Pancreas (tissue), 10 donors: ENCODE measurements at places on chromosomes 16 and 17.

DNA sequence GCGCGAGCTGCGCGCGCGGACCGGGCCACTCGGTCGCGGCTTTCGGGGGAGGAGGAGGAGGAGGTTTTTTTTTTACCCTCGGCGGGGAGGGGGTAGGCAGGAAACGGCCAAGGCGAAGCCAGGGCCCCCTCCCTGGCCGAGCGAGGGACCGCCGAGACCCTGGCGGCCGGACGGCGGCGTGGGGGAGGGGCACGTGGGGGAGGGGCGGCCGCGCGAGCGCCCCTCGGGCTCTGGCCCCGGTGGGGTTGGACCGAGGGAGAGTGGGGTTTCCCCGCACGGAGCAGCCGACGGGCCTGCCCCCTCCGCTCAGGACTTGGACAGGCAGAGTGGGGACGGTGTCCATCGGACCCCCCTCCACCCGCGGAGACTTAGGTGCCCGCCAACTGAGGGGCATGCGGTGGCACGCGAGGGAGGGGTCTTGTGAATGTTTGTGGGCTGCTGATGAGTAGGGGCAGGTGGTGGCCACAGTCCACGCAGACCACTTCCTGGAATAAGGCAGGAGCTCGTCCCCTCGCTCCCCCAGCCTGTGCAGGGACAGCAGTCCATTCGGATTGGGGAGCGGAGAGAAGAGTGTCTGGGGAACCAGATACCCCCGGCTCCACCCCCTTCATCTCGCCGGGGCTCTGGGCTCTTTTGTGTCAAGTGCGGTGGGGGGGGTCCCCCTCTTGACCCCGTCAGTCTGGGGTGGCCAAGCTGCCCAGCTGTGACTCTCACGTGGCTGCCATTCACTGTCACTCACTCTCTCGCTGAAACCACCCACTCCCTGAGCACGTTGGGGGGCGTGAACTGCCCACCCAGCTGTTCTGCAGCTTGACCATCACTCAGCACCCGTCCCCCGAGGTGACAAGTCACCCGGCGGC lies 3.0 kb upstream of the CHD3 start:
- DNase-seq: peak; percentile 51
- H3K27me3 ChIP-seq: no peaks in the 10 kb centered on the region
- peak overlapping the region; percentile 80 for H3K27ac ChIP-seq
- no peaks in the 10 kb centered on the region for H3K36me3 ChIP-seq
- H3K4me1 ChIP-seq: peaks cover 25% of the 10 kb centered on the region

DNA sequence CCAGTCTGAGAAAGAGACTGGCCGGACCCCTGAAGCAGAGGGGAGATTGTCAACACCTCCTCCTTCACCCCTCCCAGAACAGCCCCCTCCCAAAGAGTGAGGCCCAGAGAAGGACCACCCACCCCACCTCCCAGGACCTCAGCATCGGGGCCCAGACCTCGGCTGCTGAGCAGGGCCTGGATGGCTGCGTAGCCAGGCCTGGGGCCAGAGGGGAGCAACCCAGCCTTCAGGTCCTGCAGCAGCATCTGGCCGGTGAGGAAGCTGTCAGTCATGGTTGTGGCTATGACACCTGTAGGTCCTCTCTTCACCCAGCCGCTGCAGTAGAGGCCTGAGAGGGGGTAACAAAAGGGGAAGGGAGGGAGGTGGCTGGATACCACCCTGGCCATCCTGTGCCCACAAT lies 3.2 kb upstream of the GRIN2C start:
- DNase-seq: no peak
- no peaks in the 10 kb centered on the region for H3K36me3 ChIP-seq
- no peak overlapping the region for H3K27ac ChIP-seq
- H3K4me1 ChIP-seq: no peaks in the 10 kb centered on the region
- no peaks in the 10 kb centered on the region for H3K27me3 ChIP-seq

DNA sequence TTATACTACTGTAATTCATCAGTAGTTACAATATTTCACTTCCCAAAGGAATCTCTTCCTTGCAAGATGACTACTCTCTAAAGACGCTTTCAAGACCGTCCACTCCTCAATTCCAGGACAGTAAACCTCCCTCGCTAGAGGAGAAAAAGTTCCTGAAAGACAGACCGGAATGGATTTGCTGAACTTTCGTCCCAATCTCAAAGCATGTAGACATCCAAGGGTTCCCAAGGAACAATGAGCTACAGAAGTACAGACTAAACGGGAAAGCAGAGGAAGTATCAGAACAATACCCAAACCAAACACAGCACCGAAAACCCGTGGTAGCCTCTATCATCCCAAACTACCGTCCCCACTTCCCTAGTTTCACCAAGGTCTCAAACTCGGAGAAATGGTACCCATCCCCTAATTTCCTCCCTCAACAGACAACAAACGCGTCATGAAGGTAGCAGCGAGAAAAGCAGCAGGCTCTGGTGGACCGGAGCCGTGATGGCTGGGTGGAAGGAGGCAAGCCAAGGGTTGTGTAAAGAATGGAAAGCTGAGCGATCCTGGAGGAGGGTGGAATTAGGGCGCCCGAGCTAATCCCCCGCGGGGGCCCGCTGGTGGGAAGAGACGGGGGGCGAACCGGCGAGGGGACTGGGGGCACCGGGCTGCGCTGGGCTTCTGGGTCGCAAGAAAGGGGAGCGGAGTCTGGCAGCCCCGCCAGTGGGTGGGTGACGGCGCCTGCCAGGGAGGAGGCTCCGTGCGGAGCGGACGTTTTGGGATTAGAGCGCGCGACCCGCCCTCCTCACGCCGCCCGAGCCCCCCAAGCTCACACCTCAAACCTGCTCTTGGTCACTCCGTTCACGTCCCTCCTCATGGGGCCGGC lies 647 bp downstream of the FBXL20 start:
- no peaks in the 10 kb centered on the region for H3K36me3 ChIP-seq
- peak overlapping the region; percentile 99 for H3K4me3 ChIP-seq
- DNase-seq: peak; percentile 31
- no peaks in the 10 kb centered on the region for H3K27me3 ChIP-seq

- no peak for DNase-seq
- no peak within 1 kb of the TSS for H3K27ac ChIP-seq
- H3K36me3 ChIP-seq: no peaks in the 10 kb centered on the region
- H3K4me3 ChIP-seq: peak within 1 kb of the TSS; percentile 26
- H3K4me1 ChIP-seq: peaks cover 12% of the 10 kb centered on the region
Measured at GRCh38 chr17:48626245-48627117, at the start of gene HOXB9. Gene HOXB9 (minus strand): TSS chr17:48626358. CDS start chr17:48626269, 89 bp downstream.

DNA sequence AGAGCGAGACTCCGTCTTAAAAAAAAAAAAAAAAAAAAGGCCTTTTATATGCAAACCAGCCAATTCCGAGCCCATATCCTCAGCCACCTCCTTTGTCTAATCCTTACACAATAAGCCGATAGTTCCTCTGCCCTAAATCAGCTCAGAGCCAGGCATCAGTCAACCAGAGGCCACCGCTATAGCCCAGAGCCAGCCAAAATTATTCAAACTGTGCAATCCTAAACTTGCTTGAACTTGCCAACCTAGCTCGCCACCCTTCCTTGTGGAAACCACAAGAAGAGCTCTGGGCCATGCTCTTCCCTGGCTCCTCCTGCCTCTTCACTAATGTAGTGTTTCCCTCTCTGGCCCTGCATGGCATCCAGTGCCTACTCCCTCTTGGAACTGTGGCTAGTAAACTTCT lies 17.7 kb downstream of the ITGAL start:
- no peaks in the 10 kb centered on the region for H3K27me3 ChIP-seq
- H3K27ac ChIP-seq: no peak overlapping the region
- no peaks in the 10 kb centered on the region for H3K36me3 ChIP-seq
- H3K4me3 ChIP-seq: no peak overlapping the region
- H3K4me1 ChIP-seq: no peaks in the 10 kb centered on the region

DNA sequence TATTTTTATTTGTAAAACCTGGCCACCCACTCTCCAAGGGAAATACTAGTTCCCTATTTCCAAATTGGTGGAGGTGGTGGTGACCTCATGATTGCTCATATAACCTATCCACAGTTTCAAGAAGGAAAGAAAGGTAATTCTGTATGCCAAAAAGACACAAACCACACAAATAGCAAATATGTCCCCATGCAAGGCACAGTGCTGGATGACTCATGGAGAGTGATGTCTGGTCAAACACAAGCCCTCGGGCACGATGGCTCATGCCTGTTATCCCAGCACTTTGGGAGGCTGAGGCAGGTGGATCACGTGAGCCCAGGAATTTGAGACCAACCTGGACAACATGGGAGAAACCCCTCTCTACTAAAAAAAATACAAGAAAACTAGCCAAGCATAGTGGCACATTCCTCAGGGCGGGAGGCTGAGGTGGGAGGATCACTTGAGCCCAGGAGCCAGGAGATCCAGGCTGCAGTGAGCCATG lies 64.2 kb downstream of the GNA13 start:
- H3K4me3 ChIP-seq: no peak overlapping the region
- no peak for DNase-seq
- no peaks in the 10 kb centered on the region for H3K27me3 ChIP-seq

- H3K36me3 ChIP-seq: no peaks in the 10 kb centered on the region
- no peaks in the 10 kb centered on the region for H3K4me1 ChIP-seq
- no peak overlapping the region for H3K27ac ChIP-seq
- H3K4me3 ChIP-seq: no peak overlapping the region
- DNase-seq: no peak
- H3K27me3 ChIP-seq: no peaks in the 10 kb centered on the region
Measured at GRCh38 chr17:81462506-81463125, 50.0 kb downstream of the ACTG1 start.

DNA sequence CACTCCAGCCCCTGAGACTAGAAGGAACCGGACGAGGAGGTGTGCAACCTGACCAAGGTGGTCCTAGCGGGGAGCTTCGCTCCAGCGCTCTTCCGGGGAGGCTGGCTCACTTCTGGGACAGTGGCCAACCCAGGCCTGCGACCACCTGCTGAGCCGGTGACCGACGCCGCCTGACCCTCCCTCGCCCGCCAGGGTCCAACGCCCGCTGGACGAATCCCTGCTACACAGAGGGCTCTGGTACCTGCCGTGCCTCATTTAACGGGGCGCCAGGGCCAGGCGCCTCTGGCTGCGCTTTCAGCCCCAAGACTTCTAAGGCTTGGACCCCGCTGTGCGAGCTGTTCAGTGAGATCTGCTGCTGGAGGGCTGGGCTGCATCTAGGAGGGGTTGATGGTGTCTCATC lies 99.5 kb upstream of the KCNJ18 start:
- no peak for DNase-seq
- H3K36me3 ChIP-seq: no peaks in the 10 kb centered on the region
- H3K4me3 ChIP-seq: no peak overlapping the region
- no peak overlapping the region for H3K27ac ChIP-seq
- no peaks in the 10 kb centered on the region for H3K4me1 ChIP-seq
- no peaks in the 10 kb centered on the region for H3K27me3 ChIP-seq

DNA sequence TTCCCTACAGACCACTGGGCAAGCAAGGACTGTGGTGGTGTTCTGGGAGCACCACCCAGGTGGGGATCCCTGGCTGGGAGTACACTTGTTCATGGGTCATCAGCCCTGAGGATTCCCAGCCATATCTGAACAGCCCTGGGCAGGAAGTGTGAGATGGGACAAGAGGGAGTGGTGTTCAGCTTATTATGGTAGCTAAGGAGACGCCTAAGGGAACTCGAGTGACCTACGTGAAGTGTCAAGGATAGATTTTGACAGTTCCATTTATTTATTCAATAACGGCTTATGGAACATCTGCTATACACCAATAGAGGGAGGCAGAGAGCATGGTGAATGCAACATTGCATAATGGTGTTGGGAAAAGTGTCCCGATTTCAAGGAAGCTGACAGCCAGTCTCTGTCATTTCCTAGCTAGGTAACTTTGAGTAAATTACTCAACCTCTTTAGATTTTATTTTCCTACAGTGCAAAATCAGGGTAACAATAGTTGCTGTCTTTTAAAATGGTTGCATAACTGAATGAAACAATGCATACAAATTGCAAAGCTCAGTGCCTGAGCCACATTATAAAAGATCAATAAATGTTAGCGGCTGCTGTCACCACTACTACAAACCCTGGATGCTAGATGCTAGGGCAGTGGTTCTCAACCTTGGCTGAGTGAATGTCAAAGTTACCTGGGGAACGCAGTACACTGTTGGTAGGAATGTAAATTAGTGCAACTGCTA lies 534.1 kb downstream of the GRIN2A start:
- peak; percentile 17 for DNase-seq
- no peak overlapping the region for H3K4me3 ChIP-seq
- no peaks in the 10 kb centered on the region for H3K4me1 ChIP-seq

DNA sequence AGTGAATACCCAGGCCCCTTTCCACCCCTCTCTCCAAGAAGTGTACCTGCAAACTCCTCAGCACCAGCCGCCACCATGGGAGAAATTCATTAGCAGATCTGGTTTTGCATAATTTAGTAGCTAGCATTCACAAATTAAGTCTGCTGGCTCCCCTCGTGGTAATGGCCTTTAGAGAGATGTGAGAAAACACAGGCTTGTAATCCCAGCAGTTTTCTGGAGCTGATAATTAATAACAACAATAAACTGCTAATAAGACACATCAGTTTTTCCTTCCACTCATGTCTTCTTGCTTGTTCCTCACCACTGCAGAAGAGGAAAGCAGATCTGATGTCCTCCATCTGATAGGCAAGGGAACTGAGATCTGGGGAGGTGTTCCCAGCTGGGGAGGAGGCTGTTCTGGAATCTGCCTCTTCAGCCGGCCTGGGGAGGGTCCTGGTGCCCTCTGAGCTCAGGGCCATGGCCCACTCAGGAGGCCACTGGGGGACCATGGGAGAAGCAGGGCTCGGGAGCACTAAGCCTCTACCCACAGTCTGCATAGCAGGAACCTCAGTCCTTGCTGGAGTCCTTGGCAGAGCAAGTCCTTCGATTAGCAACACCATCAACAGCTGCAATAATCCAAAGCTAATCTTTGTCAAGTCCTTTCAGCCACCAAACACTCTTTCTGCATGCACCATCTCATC lies 74.2 kb upstream of the DNAJA2 start:
- no peaks in the 10 kb centered on the region for H3K4me1 ChIP-seq
- no peaks in the 10 kb centered on the region for H3K27me3 ChIP-seq
- no peak for DNase-seq

- H3K4me3 ChIP-seq: no peak overlapping the region
- H3K27me3 ChIP-seq: no peaks in the 10 kb centered on the region
- no peaks in the 10 kb centered on the region for H3K4me1 ChIP-seq
- DNase-seq: no peak
- no peaks in the 10 kb centered on the region for H3K36me3 ChIP-seq
Measured at GRCh38 chr16:81942007-81942601, 69.2 kb downstream of the SDR42E1 start.

DNA sequence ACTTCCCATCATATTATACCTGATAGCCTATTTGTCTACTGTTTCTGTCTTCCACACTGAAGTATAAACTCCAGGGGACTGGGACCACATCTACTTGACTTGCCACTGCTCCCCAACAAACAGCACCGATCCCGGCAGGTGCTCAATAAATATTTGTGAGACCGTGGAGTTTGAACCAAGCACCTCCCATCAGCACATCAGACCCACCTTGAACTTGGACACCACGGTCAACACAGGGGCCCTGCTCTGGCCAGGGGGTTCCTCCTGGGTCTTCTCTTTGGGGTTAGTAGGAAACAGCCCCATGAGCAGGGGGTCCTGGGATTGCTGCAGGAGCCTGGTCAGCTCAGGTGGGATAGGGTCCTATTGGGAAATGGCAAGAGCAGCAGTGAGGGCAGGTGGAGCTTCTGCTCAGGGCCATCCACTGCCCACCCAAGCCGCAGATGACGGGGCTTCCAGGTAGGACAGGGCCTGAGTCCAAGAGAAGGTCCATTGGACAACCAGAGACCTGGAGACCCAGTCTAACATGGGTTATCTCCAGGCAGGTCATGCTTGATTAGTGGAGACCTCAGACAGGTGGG lies 19.9 kb downstream of the ZNHIT3 start:
- H3K27me3 ChIP-seq: no peaks in the 10 kb centered on the region
- peaks cover 9% of the 10 kb centered on the region for H3K36me3 ChIP-seq
- no peaks in the 10 kb centered on the region for H3K4me1 ChIP-seq
- no peak for DNase-seq
- H3K4me3 ChIP-seq: no peak overlapping the region
